ENCODE measurements at places on chromosomes 12 and 14.

DNA sequence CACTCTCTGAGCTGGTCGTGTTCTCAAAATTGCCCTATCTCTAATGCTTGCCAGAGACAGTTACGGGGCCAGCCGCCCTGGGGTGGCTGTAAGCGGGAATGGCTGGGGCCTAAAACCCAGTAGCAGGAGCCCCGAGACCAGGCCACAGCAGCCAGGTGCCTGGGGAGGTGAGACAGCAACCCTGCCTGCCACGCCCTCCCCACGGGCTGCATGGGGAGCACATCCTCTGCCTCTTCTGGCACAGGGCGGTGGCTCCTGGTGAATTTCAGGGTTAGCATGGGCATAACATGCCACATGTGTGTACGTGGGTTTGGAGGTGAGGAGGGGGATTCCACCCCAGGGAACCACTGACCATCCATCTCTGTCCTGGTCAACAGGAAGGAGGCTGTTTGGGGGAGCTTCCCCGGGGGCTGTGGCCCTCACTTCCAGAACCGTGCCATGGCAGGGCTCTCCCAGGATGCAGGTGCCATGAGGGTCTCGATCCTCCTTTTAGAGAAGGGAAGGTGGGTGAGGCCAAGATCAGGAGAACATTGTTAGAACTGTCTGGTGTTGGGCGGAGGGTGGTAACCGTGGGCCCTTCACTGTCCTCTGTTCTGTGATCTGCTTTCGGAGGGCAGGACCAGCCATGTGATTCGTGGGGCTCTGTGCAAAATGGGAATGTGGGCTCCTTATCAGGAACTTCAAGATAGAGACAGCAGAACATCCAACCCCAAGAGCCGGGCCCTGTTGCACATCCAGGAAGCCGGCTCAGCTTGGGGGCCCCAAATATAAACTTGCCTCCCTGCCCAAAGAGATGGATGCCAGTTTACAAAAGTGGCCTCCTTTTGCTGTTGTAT lies 312.2 kb upstream of the DIO3 start:
- H3K36me3 ChIP-seq = no peaks in the 10 kb centered on the region
- no peak overlapping the region for H3K27ac ChIP-seq
- no peak for DNase-seq
- H3K4me3 ChIP-seq = no peak overlapping the region
- no peaks in the 10 kb centered on the region for H3K4me1 ChIP-seq

DNA sequence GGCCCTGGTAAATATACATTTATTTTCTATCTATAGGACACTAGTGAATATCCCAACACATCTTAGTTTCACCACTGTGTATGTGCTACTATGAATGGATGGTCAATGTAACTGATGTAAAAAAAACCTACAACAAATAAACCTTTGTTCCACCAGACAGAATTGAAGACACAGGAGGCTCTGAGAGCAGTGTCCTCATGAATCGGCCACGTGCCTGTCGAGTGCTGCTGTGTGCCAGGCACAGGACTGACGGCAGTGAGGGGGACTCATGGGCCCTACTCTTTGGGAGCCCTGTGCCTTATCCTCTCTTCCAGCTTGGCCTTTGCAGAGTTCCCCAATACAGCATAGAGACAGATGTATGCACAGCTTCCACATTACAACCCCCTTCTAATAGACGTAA lies 18.2 kb downstream of the CINP start:
- H3K36me3 ChIP-seq = peaks cover 33% of the 10 kb centered on the region
- H3K27ac ChIP-seq = no peak overlapping the region
- no peaks in the 10 kb centered on the region for H3K27me3 ChIP-seq
- no peak for DNase-seq

DNA sequence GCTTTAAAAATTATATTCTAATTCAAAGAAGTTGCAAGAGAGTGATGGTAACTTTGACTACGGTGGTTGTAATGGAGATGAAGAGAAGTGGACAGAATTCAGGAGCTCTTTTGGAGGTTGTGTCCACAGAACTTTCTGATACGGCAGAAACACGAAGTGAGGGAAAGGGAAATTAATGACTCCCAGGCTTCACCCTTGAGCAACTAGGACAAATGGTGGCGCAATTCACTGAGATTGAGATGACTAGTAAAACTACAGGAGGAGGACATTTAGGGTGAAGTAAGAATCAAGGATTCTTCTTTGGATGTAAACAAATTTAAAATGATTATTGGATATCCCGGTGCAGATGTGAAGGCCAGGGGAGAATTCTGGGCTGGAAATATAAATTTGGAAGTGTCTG lies 212.6 kb downstream of the PTPRO start:
- no peaks in the 10 kb centered on the region for H3K4me1 ChIP-seq
- H3K36me3 ChIP-seq = no peaks in the 10 kb centered on the region
- H3K4me3 ChIP-seq = no peak overlapping the region
- DNase-seq = no peak

DNA sequence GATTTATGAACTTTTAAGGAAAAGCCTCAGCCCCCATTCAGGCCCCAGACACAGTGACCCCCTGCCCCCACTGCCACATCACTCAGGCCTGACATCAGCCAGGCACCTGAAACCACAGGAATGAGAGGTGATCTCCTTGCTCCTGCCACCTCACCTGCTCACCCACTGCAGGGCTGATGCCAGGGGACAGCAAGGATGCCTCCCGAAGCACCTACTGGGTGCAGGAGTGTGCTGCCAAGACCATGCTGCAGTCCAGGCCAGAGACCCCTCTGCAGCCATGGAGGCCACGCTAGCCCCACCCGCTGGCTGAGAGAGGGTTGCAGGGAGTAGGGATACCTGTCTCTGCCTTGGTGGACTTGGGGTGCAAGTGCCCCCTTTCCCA lies 18.6 kb upstream of the KRT7 start:
- H3K36me3 ChIP-seq = no peaks in the 10 kb centered on the region
- H3K4me3 ChIP-seq = no peak overlapping the region
- no peaks in the 10 kb centered on the region for H3K4me1 ChIP-seq
- H3K27me3 ChIP-seq = no peaks in the 10 kb centered on the region
- no peak for DNase-seq
- H3K27ac ChIP-seq = no peak overlapping the region

GRCh38 chr12:46371718-46372543 lies 642 bp downstream of the SLC38A2 start:
- H3K4me3 ChIP-seq = peak overlapping the region; percentile 99
- H3K4me1 ChIP-seq = peaks cover 41% of the 10 kb centered on the region
- no peaks in the 10 kb centered on the region for H3K27me3 ChIP-seq
- H3K36me3 ChIP-seq = peaks cover 34% of the 10 kb centered on the region
- peak overlapping the region; percentile 90 for H3K27ac ChIP-seq

DNA sequence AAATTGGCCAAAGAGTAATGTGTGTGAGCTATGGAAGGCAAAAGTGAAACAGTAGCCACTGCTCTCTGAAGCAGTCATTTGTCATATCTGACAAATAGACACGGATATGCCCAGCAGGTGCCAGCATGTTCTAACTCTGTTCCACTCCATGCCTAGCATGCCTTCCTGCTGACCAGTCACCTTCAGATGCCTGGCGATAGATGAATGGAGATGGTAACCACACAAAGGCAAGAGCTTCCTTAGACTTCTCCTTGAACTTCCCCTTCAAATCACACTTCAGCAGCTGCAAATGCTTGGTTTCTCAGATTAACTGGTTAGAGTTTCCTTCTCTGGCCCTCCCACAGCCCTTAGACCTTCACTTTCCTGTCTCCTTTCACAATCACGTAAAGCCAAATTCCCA lies 429.9 kb downstream of the DAD1 start:
- no peak for DNase-seq
- H3K27ac ChIP-seq = no peak overlapping the region
- H3K27me3 ChIP-seq = no peaks in the 10 kb centered on the region
- no peaks in the 10 kb centered on the region for H3K36me3 ChIP-seq
- H3K4me1 ChIP-seq = no peaks in the 10 kb centered on the region
- no peak overlapping the region for H3K4me3 ChIP-seq

DNA sequence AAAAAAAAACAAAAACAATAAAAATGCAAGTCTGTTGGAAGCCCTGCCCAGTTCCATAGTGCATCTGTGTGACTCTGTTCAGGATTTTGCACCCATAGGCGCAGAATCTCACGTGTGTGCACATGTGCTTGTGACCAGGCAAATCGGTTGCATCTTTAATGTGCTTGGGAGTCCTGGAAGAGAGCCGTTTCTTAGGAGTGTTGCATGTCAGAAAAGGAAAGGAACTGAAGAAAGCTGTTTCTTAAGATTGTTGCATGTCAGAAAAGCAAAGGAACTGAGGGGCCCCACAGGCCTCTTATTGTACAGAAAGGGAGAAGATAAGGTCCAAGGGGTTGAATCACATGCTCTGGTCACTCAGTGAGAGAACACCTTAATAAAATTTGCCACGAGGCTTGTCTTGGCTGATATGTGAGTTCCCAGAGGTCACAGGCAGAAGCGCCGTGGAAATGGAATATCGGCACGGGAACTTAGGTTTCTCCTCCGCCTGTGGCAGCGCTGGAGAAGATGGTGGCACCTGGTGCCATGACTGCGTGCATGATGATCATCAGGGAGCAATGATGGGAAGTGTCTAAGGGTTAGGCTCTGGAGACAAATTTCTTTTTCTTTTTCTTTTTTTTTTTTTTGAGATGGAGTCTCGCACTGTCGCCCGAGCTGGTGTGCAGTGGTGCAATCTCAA lies 90.0 kb downstream of the LRRC74A start:
- H3K27ac ChIP-seq = no peak overlapping the region
- no peaks in the 10 kb centered on the region for H3K27me3 ChIP-seq
- no peak for DNase-seq

DNA sequence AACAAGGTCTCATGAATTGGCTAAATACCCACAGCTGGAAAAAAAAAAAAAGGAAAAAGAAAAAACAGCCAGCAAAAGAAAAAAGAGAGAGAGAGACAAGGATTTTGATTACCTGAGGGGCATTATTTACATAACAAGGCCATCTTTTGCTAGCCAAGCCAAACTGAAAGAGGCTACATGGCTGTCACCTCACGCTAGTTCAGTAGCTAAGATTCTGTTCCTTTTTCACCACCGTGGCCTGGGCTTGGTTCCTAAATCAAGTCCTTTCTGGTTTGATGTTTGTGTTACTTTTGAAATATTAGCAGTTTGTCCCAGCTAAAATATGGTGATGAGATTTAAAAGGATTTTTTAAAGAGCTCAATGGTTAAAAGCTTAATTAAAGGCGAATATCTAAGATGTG lies 2.0 kb upstream of the SDS start:
- no peaks in the 10 kb centered on the region for H3K36me3 ChIP-seq
- no peaks in the 10 kb centered on the region for H3K4me1 ChIP-seq
- no peak overlapping the region for H3K27ac ChIP-seq
- no peak overlapping the region for H3K4me3 ChIP-seq
- DNase-seq = no peak

DNA sequence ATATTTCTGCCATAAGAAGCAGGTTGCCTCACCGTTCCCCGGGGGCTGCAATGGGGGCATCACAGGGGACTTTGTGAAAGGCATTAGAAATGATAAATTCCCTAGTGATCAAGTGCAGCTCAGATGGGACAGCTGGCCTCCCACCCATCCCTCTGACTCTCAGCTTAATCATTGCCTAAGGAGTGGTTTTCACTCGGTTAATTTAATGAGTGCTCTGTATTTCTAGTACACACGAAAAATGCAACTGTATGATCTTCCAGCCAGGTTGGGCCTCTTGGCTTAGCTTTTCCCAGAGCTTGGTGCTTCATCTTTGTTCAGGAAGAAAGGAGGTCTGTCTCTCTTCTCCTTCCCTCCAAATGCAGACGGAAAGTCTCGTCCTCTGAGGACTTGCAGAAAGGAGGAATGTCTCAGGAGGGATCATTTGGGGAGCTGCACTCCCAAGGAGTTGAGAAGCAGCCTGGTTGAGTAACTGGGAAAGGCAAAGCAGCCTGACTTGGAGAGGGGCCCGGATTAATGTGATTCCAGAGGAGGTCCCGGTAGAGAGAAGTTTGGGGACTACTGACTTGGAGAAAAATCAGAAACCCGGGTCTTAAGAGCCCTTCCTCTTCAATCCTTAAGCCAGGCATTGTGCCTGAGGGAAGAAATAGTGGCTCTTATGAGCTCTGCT lies 7.2 kb downstream of the CD9 start:
- H3K27me3 ChIP-seq = no peaks in the 10 kb centered on the region
- no peak for DNase-seq
- no peaks in the 10 kb centered on the region for H3K36me3 ChIP-seq
- H3K27ac ChIP-seq = no peak overlapping the region

Measured in effector memory CD4-positive, alpha-beta T cell (primary cell).